Bronchial smooth muscle cell (primary cell): ENCODE measurements at places on chromosomes 13 and 19. TPM values are rescaled to one million over a fixed set of nuclear protein-coding genes. Genes with fewer than 3 reads are reported as not detected.

The ARHGAP45 gene
- total RNA-seq, result 0.79 and 0.94 TPM in 2 replicates

The NAPSA gene
- 0.09 and 0.16 TPM in 2 replicates for total RNA-seq

The WDR18 gene
- 45.9 and 49.6 TPM in 2 replicates for total RNA-seq

The KLF5 gene
- 0.32 and 0.34 TPM in 2 replicates for total RNA-seq

The DENND1C gene
- not detected in 2 replicates for total RNA-seq

The PLPP2 gene
- 11.1 and 37.5 TPM in 2 replicates for total RNA-seq

The HS6ST3 gene
- total RNA-seq, result under 0.01 TPM in 2 replicates

The HSH2D gene
- total RNA-seq, result not detected in 2 replicates
